ENCODE measurements at places on chromosomes 5 and 9. TPM values are rescaled to one million over a fixed set of nuclear protein-coding genes. Genes with fewer than 3 reads are reported as not detected.

Gene IGIP
- total RNA-seq, result 1.1 TPM

- DNase-seq, result no peak
These were observed 217.6 kb downstream of the PBX3 start for GRCh38 chr9:125964702-125965225.

Gene DBH
- not detected for total RNA-seq

GRCh38 chr9:107577140-107577776 is 87.7 kb upstream of the KLF4 start:
- DNase-seq, result no peak

GRCh38 chr9:70630971-70631370 is 216.5 kb upstream of the KLF9 start:
- DNase-seq, result no peak

Gene SLC26A2
- total RNA-seq, result 0.94 TPM

- DNase-seq, result no peak
These were observed 211.2 kb downstream of the CDK5RAP2 start for GRCh38 chr9:120368799-120369198.

Gene CBY3
- total RNA-seq, result not detected

- no peak for DNase-seq
These were observed 113.3 kb upstream of the SHB start for GRCh38 chr9:38182321-38182720.

- no peak for DNase-seq
These were observed 21.0 kb downstream of the LPCAT1 start for GRCh38 chr5:1502737-1503120.

Data from HT-29 (cell line).